ENCODE measurements at places on chromosomes 3 and 15.

- no peak for DNase-seq
Measured at GRCh38 chr3:116512281-116512680, 67.0 kb upstream of the LSAMP start.

DNA sequence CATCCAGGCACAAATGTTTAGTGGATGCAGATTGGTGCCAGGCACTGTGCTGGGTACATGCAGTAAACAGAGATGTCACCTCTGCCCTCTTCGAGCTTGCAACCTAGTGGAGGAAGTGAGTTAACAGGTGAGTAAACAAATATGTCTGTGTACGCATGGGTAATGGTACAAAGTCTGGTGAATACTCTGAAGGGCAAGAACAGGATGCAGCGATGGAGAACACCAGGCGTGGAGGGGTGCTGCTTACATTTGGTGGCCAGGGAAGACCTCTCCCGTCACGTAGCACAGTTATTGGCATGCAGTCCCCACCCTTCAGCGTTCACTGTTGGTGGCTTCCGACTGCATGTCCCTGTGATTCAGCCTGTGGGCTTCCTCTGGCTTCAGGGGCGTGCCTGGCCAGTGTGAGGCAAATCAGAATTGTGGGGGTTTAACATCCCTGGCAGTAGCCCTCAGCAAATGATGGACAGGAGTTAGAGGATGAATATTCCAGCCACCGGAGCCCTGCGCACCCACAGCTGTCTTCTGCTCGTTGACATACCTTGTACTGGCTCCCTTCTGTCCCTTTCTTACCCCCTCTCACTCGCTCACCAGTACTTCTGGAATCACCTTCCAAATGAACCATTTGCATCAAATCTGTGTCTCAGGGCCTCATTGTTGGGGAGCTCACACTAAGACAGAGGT, 9.1 kb upstream of the HDAC11 start:
- DNase-seq: no peak

- DNase-seq: no peak
Measured at GRCh38 chr3:63595221-63595620, 57.3 kb upstream of the SNTN start.

- DNase-seq: no peak
Measured at GRCh38 chr3:87771337-87772192, 287.2 kb downstream of the CGGBP1 start.

- DNase-seq: no peak
Measured at GRCh38 chr3:164401923-164402322, 676.4 kb downstream of the SI start.

DNA sequence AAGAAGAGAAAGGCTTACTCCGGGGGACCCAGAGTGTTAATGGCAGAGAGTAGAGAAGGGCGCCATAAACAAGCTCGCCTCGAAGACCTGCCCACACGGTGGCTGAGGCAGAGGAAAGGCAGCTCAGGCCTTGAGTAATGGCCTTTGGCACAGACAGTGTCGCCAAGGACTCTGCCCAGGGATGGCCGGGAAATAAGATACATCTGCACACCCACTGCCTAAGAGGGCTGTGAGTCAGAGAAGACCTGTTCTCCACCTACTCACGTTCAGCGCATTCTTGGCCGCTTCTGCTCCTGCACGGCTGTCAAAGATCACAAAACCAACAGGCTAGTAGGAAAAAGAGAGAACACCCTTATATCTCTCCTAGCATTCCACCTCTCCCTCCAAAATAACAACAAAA, 26.2 kb downstream of the RBPMS2 start:
- no peak for DNase-seq

DNA sequence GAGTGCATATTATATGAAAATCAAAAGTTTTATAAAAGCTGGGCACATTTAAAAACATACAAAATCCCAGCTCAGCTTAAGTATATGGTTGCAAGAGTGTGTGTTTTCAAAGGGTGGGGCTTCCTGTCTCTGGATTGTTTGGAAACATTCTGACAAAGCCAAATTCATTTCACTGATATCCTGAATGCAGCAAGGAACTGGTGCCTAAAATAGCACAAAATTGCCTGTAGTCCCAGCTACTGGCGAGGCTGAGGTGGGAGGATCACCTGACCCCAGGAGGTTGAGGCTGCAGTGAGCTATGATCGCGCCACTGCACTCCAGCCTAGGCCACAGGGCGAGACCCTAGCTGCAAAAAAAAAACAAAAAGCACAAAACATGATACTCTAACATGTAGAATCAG, 13.0 kb upstream of the TJP1 start:
- DNase-seq: no peak

GRCh38 chr3:30760040-30760695, 134.3 kb downstream of the GADL1 start:
- no peak for DNase-seq

GRCh38 chr3:138493804-138494606, 59.6 kb downstream of the ESYT3 start:
- no peak for DNase-seq

- DNase-seq: no peak
Measured at GRCh38 chr15:28890711-28891495, 5.1 kb downstream of the APBA2 start.

- DNase-seq: no peak
Measured at GRCh38 chr3:187705164-187705563, 2.8 kb upstream of the RTP2 start.

GRCh38 chr3:19173945-19174344, 25.6 kb downstream of the KCNH8 start:
- DNase-seq: no peak

DNA sequence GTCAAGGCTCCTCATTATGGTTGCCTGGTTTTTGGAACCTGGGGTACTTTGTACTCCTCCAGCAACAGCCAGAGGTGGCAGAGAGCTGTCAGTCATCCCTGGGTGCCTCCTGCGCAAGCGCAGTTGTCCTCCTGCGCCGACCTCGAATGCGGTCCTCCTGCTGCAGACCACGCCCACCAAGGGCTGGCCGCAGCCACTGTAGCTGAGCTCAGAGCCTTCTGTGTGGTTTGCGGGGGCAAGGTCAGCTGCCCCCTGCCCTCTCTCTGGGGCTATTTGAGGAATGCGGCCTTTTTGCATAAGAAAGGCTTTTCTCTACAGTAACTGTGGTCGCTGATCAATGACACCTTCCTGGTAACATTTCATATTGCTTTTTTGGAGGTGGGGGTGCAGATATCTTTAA, 131.3 kb upstream of the SNRPN start:
- no peak for DNase-seq

- DNase-seq: no peak
Measured at GRCh38 chr3:73073091-73073707, 11.7 kb downstream of the EBLN2 start.

DNA sequence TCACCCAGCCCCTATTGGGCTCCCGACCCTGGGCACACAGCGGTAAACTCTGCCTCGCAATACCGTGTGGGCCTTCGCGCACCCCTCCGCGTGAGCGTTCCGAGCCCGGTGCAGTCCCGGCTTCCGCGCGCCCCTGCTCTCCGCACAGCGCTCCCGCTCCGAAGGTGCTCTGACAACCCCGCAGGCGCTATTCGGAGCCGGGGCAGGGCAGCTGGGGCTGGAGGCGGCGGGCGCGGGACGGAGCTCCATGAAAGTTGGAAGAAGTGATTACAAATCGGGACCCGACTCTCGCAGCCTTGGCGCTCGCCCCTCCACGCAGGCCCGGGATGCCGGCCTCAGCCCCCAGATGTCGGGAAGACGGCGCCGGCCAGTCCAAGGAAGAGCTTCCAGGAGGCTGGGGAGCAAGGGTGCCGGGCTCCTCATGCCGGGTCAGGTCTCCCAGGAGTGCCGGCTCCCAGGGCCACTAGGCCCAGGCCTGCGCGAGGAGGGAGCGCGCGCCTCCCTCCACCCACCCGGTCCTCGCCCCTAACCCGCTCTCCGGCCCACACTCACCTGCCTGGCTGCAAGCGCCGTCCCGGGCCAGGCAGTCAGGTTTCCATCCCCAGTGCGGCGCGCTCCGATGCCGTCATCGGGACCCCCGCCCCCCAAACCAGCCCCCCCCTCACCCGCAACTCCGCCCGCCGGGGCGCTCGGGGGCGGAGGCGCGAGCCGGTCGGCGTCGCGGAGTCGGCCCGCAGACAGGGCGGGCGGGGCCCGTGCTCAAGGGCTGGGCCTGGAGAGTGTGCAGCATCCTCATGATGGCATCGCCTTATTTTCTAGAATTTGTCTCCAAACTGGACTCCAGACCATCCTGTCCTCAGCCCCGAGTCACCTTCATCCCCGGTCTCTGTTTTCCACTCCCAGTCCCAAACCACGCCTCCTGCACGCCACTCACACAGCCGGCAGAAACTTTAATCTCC, at the start of gene KIF7:
TSS of gene KIF7 (minus strand) at position 621 of the 959 bp plus-strand sequence. CDS start 2,537 bp downstream, outside the sequence.
- DNase-seq: no peak

- no peak for DNase-seq
Measured at GRCh38 chr3:149954812-149955211, 15.9 kb downstream of the PFN2 start.

DNA sequence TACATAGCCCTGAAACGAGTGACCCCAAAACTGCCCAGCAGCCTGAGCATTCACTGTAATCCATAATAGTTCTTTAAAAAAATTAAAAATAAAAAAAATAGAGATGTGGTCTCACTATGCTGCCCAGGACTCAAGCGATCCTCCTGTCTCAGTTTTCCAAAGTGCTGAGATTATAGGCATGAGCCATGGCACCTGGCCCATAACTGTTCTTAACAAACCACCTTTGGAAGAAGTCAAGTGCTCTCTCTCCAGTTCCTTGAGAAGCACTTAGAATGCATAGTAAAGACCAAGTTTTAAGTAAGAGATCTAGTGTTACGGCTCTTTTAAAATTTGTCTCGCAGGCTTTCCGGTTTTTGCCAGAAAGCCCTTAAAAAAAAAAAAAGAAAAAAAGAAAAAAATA, 8.2 kb downstream of the CDC25A start:
- DNase-seq: no peak

- DNase-seq: no peak
Measured at GRCh38 chr15:92107510-92107909, 254.0 kb downstream of the SLCO3A1 start.

GRCh38 chr15:76866716-76867321, 38.3 kb downstream of the SCAPER start:
- DNase-seq: no peak

GRCh38 chr15:55846116-55846707, 103.3 kb upstream of the PRTG start:
- no peak for DNase-seq

DNA sequence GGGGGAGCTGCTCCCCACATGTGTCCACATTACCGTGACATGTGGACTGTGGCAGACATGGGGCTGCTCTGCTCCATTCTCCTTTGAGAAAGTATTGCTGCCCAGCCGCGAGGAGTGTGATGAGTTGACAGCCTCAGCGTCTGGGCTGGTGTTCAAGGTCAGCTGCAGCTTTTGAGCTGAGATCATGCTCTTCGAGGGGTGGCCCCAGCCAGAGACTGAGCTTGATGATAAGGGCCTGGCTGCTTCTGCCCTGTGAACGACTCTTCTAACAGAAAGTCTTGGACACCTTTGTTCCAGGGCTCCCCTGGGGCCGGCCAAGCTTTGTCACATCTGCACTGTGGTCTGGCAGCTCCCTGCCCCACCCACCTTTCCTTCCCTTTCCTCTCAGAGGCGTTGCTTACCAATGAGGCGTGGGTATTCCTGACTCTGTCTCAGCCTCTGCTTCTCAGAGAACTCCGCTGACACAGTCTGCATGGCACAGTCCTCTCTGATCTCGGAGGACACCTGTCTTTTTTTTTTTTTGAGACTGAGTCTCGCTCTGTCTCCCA, 86.6 kb downstream of the CHRD start:
- no peak for DNase-seq

GRCh38 chr3:146156095-146156494, 4.9 kb downstream of the PLOD2 start:
- DNase-seq: no peak

DNA sequence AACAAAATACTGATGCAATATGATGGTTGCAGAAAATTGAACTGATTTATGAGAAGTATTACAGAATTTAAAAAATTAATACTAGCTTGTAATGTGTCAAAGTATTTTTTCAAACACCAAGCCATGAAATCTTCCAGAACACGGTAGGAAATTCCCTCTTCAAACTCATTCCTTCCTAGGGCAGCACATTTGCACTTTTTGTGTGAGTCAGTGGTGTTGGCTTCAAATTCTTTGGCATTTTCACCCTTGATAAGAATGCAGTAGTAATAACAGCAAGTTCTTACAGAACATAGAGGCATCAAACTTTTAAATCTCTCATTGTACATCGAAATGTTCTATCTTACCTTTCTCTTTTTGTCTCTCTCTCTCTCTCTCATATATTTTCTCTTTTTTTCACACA, 191.8 kb downstream of the CGGBP1 start:
- DNase-seq: no peak

GRCh38 chr15:92893200-92893599, 6.9 kb upstream of the CHD2 start:
- no peak for DNase-seq

DNA sequence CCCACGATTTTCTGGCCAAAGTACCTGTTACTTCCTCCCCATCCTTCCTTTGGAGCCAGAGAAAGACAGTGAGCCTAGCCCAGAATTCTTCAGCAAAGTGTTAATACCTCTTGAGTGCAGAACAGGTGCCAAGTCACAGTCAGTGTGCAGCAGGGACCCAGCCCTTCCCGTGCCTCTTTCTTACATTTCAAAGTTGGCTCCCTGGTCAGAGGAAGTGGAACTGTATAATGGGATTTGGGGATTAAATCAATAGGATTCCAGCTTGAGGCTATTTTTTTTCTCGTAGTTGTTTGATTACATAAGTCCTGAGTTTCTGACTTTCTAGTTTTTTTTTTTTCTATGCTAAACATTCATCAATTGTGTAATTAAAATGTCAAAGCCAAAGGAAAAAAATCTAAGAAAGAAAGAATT, 52.6 kb upstream of the ABHD10 start:
- no peak for DNase-seq

- no peak for DNase-seq
Measured at GRCh38 chr3:152586974-152587373, 248.0 kb upstream of the P2RY1 start.

DNA sequence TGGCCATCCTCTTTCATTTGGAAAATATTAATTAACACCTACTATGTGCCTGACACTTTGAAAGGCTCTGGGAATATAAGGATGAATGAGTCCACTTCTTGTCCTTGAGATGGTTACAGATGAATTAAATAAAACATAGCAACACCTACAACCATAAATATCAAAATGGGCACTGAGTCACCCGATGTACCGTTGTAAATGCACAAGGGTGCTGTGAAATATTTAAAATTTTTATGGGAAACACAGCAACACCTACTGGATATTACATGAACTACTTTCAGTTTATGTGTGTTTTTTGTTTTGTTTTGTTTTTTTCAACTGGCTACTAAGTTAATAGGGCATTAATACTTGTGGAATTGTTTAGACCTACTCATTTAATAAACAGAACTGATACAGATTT, 239.0 kb upstream of the NAALADL2 start:
- no peak for DNase-seq

DNA sequence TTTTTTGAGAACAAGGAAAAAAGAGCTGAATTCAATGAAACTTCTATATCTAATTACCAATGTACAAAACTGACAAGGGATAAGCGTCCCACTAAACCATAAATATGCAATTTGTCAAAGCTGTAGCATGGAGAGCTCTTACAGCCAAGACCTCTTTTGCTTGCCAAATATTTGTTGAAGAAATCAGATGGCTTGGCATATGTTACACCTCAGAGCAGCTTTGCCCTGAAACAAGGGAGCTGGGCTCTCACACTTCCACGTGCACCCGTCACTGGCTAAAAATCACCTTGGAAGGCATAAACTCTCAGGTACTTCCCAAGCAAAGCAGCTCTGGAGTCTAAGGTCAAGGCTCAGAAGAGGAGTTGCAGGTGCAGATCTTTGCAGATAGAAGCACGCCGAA, 324.7 kb upstream of the SLCO3A1 start:
- no peak for DNase-seq

GRCh38 chr15:76898102-76898501, 7.0 kb downstream of the SCAPER start:
- no peak for DNase-seq

GRCh38 chr15:91593067-91593466, 260.4 kb upstream of the SLCO3A1 start:
- DNase-seq: no peak
